Activated CD4-positive, alpha-beta T cell treated with anti-CD3 and anti-CD28 coated beads, Interleukin-2, Interleukin-4, amounts not matched to agents 100 ng/mL and 50 ng/mL, durations not matched to agents 16 hours and 8 hours (primary cell): ENCODE measurements at places on chromosomes 16 and 17.

DNA sequence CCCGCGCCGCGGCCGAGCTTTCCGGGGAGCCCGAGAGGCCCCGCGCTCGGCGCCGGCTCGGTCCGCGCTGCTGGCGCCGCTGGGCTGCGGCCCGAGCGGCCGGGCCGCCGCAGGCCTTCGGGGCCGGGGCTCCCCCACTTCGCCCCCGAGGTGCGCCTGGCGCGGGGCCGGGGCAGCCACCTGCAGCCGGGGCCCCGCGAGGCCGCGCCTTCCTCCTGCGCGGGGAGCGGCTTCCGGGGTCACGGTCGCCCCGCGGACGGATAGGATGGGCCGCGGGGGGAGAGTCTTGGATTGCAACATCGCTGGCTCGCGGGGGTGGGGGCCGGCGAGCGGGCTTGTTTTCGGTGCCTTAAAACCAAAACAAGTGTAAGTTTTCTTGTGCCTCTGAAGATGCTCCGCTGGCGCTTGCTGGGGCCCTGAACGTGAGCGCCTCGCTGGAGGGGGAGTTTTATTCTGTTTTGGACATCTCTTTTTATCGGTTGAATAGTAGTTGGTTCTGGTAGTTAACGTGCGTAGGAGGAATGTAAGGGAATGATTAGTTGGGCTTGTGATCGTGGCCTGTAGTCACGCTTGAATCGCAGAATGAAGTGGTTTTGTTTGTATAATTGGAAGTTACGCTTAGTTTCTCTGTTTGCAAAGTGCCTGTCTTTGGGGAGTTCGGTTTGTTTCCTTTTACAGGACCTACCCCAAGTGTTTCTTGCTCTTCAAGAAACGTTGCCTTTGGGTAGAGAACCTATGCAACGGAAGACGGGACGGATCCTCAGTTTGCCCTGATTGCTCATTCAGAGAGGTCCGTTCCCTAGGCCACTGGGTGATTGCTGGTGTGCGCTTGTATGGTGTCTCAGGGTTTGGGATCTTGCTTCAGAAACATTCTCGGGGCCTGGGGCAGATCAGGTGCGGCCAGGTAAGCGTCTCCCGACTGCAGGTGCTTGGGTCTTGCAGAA, 724 bp downstream of the UBE2I start:
- DNase-seq, result peak; percentile 40

GRCh38 chr16:239948-240277, 5.3 kb downstream of the FAM234A start:
- no peak for DNase-seq

- DNase-seq, result no peak
Measured at GRCh38 chr16:54040975-54041374, 245.6 kb downstream of the IRX3 start.

- DNase-seq, result peak; percentile 40
Measured at GRCh38 chr17:1360975-1361374, 39.0 kb downstream of the YWHAE start.

DNA sequence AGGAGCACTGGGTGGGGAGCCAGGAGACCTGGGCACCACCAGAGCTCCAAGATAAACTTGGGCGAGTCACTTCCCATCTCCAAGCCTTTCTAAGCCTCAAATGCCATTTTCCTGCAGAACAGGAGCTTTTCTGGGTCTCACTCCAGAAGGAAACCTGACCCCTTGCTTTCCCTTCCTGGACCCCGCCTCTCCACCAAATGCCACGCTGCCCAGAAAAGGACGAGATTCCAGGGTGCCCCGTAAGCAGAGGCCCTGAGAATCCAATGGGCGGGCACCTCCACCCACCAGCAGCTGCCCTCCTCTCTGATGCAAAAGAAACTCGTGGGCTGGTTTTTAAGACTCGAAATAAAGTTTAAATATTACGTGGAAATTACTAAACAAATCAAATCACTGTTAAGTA, 31.3 kb downstream of the ZNF423 start:
- no peak for DNase-seq

DNA sequence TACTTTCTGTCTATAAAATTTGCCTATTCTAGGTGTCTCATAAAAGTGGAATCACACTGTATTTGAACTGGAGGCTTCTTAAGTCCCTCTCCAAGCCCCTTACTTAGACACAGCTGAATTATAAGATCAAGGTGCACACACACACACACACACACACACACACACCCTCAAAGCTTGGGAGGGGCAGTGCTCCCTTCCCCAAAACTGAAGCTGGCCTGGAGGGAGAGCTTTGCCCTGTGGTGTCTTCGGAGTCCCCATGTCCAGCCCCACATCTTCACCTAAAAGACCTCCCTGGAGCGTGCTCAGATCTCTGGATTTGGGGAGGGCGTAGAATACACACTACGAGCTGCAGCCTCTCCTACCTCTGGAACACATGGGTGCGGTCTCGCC, 828 bp downstream of the EMP2 start:
- no peak for DNase-seq

DNA sequence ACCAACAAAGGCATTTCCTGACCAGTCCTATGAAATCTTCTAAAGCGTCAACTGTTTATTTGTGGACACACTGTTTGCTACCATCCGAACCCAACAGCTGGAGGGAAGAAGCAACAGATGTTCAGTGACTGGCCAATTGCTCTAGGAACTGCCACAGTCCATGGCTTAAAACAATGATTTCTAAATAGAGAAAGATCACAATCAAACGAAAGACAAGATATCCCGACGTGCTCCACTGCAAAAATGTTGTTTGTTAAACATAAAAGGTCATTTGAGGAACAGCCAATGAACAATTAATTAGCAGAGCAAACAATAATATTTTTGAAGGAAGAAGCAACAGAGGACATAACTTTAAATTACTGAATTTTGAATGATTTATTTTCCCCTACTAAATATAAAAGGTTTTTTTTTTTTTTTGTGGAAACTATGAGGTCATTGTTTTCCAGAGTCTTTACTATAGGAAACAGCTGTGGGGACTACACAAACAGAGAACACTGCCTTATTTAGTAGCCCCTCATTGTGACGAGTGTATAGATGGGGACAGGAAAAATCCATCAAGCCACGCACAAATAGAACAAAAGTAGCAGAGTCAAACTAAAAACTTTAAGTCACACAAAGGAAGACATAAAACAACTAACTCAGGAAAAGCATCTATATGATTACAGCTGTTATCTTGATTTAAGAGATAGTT, 17.2 kb downstream of the USP31 start:
- DNase-seq, result no peak

GRCh38 chr16:21953541-21953902, 361 bp downstream of the UQCRC2 start:
- DNase-seq, result no peak

DNA sequence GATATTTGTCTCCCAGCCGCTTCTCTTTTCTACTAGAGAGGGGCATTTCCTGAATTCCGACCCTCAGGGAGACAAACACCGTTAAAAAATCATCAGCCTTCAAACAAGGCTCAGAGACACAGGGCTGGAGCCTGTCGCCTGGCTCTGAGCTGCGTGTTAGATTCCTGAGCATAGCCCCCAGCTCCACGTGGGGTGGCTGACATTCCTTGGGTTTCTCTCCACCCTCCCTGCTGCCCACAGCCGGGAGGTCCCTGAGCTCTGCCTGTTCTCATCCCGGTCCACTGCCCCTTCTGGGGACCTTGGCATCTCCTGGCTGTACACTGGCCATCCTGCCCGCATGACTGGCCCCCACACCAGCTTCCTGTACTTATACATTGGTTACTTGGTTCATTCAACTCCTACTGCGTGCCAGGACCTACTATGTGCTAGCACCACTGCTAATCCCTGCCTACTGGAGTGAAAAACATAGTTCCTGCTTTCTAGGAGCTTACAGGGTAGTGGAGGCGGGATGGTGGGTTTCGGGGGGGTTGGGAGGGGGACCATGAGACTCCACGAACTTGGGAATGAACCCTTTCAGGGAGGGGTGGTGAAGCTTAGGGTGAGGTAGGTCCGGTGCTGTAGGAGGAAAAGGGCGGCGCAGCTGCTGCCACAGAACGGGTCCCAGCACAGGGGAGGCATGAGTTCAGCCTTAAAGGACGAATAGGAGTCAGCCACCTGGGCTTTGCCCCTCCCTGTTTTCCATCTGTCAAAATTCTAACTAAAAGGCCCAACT, 52.1 kb upstream of the TMEM132E start:
- DNase-seq, result no peak

DNA sequence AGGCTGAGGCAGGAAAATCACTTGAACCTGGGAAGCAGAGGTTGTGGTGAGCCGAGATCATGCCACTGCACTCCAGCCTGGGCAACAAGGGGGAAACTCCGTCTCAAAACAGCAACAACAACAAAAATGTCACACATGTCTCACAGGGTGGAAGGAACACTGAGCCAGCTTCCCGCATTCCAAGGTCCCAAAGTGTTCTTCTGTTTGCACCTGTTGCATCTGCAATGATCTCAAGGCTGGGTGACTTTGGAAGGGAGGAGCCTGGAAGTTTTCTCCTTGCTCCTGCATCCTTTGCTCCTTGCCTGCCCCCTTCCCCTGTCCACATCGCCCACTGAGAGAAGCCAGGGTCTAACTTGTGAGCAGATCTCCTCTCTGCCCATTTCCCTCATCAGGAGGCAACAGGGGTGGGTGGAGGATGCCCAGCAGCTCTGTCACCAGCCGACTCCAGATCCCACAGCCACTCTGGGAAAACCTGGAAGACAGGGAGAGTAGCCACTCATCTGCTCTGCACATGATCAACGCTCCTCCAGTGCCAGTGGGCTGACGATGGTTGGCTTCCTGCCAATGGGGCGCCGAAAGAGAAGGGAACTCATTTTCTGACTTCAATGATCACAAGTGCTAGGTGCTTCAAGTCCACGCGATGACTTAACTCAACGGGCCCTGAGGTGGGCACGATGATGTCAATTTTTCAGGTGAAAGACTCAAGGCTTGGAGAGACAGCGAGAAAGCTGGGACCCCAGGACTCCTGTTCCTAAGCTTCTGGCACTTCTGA, 12.6 kb downstream of the CHST6 start:
- no peak for DNase-seq

GRCh38 chr17:79907217-79907715, 68.0 kb upstream of the CBX4 start:
- no peak for DNase-seq

GRCh38 chr17:82269138-82269881, 4.2 kb downstream of the CSNK1D start:
- DNase-seq, result no peak

GRCh38 chr16:17567455-17567854, 96.7 kb upstream of the XYLT1 start:
- no peak for DNase-seq

GRCh38 chr17:48487221-48487620, 43.6 kb downstream of the HOXB1 start:
- no peak for DNase-seq

DNA sequence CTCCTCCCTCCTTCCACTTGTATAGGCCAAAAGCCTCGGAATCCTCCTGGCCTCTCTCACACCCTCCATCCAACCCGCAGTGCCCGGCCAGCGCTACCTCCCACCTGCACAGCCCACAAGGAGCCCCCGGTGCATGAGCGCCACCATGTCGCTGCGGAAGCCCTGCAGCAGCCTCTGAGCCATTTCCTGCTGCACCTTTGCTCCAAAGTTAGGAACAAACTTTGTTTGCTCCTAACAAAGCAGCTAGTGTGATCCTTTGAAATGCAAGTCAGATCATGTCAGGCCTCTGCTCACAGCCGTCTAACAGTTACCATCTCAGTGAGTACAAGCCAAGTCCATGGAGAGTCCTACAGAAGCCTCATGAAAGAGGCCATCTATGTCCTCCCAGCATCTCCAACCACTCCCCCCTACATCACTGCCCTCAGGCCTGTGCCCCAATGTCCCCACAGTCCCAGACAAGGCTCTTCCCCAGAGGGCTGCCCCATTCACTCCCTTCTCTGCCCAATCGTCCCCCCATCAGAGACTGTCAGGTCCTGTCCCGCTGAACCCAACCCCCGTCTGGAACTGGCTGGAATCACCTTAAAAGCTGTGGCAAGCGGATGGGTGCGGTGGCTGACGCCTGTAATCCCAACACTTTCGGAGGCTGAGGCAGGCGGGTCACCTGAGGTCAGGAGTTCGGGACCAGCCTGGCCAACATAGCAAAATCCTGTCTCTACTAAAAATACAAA, 7.5 kb downstream of the DCAKD start:
- DNase-seq, result no peak

- DNase-seq, result peak; percentile 31
Measured at GRCh38 chr17:51372345-51373004, 112.1 kb downstream of the UTP18 start.

DNA sequence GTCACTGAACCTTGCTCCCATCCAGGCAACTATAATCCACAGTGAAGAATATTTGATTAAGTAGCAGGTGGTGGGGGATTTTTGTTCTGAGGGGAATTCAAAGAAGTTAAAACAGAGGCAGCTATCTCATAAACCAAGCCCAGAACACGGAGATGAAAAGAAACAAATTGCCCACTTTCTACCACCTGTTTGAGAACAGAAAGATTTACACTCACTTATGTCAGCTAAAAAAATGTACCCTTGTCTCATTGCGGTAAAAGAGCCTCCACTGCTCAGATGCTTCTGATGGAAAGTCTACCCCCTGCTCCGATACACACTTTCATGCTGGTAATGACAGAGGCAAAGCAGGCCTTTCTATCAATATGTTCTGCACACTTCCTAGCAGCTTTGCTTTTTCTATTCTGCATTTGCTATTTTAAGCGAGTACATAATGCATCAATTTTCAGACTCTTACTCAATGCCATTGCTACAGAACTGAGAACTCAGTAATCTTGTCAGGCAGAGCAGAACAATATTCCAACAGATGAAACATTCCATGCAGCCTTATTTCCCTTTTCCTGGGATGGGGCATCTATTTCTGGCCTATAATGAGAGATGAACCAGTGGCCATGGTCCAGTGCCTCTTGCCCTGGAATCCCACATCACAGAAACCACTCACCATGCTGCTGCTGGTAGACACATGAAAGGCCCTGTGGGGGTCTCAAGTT, 29.0 kb downstream of the CDK5R1 start:
- no peak for DNase-seq

DNA sequence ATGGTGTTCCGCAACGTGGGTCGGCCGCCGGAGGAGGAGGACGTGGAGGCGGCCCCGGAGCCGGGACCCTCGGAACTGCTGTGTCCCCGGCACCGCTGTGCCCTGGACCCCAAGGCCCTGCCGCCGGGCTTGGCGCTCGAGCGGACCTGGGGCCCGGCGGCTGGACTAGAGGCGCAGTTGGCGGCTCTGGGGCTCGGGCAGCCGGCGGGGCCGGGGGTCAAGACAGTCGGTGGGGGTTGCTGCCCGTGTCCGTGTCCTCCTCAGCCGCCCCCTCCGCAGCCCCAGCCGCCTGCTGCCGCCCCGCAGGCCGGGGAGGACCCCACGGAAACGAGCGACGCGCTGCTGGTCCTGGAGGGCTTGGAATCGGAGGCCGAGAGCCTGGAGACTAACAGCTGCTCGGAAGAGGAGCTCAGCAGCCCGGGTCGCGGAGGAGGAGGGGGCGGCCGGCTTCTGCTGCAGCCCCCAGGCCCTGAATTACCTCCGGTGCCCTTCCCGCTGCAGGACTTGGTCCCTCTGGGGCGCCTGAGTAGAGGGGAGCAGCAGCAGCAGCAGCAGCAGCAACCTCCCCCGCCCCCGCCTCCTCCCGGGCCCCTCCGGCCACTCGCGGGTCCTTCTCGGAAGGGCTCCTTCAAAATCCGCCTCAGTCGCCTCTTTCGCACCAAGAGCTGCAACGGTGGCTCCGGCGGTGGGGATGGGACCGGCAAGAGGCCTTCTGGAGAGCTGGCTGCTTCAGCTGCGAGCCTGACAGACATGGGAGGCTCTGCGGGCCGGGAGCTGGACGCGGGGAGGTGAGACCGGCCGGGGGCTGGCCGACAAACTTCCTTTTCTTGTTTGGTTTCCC, 821 bp downstream of the SOCS7 start:
- no peak for DNase-seq

- DNase-seq, result no peak
Measured at GRCh38 chr16:57873218-57873617, 70.9 kb upstream of the KIFC3 start.

- DNase-seq, result no peak
Measured at GRCh38 chr16:877242-878071, 76.9 kb upstream of the GNG13 start.
